ENCODE measurements at places on chromosomes 1 and 21.
A peak's percentile ranks its signal among the peaks of the same experiment; 100 is the strongest.

DNA sequence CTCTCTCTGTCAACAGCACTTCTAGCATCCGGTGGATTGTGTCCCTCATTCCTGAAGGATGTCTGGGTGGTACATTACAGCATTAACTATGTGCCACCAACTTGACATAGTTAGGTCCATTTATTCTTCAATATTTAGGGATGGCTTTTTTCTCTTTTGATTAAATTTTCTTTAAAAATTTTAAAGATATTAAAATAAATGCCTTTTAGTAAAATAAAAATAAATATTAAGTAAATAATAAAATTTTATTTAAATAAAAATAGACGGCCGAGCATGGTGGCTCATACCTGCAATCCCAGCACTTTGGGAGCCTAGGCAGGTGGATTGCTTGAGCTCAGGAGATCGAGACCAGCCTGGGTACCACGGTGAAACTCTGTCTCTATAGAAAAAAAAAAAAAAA lies 9.7 kb upstream of the KLHL20 start:
- no peak for DNase-seq

DNA sequence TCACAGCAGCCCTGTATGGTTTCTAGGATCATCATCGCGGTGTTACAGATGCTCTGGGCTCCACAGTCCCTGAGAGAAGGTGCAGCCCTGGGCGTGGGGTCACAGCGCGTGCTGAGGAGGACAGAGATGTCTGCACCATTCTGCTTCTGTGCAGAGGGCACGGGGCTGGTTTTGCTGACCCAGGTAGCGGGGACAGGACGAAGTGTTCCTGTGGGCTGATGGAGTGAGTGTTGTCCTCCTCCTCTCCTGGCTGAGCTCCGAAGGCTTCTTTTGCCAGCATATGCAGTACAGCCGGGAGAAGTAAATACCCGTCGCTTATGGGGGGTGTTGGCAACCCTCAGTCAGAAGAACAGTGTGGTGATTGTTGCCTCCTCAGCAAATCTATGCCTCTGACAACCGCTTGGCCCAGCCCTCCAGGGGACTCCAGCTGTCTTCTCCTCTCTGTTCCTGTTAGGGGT lies 101.5 kb downstream of the DDX20 start:
- no peak for DNase-seq

GRCh38 chr1:214967865-214968575 lies 114.5 kb upstream of the KCNK2 start:
- DNase-seq, result no peak

GRCh38 chr1:54781023-54781723 lies 16.9 kb upstream of the PARS2 start:
- DNase-seq, result peak; percentile 50

GRCh38 chr21:44618909-44619308 lies 7.0 kb downstream of the KRTAP10-8 start:
- no peak for DNase-seq

GRCh38 chr21:15804247-15805005 lies 74.6 kb downstream of the USP25 start:
- no peak for DNase-seq

DNA sequence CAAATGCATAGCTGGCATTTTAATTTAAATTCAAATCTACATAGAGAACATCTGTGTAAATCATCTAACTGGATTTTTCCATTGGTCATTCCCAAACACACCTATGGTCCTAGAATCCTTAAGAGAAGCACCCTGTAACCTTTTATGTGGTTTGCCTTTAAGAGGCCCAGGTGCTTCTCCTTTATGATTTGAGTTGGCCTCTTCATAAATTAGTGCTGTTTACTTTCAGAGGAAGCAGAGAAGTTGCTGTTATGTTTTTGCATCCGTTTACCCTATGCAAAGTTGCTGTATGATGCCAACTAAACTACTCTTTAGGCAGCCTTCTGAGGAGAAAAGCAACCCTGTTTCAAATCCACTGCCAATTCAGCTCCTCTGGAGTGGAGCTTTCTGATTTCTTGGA lies 193.8 kb downstream of the HS2ST1 start:
- DNase-seq, result no peak

DNA sequence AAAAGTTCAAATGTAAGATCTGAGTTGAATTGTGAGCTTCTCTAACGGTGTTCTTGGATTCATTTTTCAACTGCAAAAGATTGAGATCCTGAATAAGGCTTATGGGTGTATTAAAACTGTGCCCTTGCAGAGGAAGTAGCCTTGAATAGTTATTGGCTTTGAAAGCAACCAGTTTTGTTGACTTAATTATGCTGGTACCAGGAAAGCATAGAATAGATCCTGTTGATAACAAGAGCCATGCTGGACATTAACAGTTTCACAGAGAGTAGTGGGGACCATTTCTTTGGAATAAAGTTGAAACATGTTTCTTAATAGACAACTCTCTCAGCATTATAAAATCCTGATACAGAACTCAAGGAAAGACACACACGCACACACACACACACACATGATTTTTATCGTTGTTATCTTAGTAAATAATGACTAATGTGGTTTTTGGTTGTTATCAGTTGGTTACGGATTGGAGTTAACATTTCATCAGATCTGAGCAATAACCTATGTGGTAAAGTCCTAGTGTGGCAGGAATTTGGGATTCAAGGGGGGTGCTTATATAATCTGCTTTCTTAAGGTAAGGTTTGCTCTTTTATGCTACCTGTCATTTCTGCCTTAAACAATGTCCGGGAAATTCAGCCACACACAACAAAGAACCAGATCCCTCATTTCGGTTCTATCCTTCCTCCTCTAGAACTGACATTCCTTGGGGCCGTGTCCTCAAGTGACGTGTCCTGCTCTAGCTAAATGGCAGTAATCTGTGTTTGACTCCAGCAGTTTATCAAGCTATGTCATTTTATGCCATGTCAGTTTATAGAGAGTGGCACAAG lies 330.9 kb downstream of the CHRM3 start:
- no peak for DNase-seq

DNA sequence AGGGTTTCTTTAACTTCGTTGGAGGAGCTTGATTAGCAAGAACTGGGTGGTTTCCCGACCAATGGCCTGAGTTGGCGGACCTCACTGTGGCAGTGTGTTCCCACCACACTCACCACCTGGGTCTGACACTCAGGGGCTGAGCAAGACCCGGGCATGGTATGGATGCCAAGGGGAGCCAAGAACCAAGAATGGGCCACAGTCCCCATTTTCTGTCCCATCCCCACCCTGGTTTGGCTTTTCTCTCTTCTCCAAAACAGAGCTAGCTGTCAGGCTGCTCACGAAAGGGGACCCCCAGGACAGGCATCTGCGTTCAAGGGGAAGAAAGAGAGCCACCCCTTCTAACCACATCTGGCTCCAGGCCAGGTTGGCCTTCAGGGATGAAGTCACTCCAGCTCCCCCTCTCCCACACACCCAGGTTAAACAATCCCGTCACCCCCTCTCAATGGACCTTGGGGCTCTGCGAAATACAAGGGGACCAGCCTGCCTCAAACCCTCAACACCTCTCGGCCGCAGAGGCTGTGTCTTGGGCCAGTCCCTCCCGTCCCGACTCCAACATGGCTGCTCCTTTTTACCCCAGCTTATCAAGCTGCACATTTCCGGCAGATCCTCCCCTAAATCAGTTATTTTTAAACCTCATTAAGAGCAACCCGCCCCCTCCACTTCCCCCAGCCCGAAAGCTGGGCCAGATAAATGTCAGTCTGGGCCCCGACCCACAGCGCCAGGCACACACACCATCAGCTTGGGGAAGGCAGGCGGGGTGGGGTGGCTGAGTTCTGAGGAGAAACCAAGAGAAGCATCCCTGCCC lies 3.4 kb downstream of the TAGLN2 start:
- DNase-seq, result no peak

- DNase-seq, result no peak
These were observed 175.4 kb downstream of the SEC16B start for GRCh38 chr1:177794376-177794991.

- DNase-seq, result no peak
These were observed 26.3 kb upstream of the DISP1 start for GRCh38 chr1:222788402-222789156.

DNA sequence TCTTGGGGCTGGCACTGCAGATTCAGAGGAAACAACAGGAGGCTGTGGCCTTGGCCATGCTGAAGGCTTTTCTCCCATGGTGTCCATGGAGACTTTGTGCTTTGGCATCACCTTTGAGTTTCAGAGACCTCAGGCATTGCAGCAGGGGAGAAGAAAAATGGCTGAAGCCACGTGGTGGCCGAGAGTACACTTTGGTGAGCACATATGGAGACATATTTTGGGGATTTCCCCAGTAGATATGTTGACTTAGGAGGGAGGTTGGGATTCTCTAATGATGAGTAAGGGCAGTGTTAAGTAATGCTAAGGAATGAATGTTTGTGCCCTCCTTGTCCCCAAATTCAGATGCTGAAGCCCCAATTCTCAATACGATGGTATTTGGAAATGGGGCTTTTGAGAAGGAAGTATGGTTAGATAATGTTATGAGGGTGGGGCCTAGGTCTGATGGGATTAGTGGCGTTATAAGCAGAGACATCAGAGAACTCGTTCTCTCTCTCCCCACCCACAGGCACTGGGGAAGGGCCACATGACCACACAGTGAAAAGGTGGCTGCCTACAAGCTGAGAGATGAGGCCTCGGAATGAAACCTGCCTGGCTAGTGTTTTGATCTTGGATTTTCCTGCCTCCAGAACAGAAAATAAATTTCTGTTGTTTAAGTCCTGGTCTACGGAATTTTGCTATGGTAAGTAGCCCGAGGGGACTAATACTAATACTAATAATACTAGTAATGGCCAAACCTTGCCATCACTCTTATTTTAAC lies 98.6 kb downstream of the TBX19 start:
- no peak for DNase-seq

DNA sequence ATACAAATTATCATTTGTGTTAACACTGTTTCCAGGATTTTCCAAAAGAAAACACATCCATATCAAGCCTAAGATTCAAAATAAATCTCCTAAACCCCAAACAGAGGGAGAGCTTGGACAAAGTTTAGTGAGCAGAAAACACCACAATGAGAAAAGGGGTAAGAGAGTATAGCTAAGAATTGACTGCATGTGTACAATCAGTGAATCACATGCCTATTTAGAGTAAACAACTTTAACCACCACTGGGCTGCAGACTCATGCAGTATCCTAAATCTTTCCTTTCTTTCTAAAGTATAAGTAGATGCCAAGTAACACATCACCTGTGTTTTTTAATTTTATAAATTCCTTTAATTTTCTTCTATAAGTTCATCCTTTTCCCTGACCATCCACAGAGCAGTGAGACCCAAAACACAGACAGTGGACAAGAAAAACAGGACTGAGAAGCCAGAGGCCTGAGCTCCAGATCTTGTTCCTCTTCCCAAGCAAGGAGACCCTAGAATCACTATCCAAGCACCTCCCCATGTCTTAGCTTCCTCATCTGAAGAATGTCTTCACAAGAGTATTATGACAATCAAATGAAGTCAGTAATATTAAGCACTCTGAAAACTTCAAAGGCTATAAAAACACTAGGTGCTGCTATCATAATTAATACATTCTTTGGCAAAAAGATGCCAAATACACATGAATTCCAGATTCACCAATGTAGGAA lies 93.1 kb downstream of the VAV3 start:
- DNase-seq, result no peak

DNA sequence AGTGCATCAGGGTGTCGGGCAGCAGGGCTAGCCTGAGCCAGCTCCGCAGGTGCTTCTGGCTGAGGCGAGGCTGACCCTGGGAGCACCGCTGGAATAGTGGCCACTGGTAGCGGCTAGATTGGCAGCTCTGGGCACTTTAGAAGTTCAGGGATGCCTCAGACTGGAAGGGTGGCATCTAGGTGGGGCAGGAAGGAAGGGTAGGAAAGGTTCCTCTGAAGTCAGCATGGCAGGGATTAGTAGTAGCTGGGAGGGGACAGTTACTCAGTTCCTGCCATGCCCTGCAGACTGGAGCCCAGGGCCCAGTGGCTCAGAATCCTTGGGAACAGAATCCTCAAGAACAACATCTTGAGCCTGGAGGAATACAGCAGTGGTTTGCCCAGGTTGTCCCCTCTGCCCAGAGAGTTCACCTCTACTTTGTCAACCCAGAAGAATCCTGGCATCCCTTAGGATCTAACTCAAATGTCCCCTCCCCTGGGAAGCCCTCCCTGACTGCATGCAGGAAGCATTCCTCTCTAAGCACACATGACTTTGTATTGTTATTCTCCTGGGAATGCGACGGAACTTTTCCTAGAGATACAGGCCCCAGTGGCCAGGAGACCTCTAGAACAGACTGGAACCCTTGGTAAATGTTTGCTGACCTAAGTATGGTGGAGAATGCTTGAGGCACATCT lies 39.5 kb upstream of the BCAR3 start:
- DNase-seq, result no peak

DNA sequence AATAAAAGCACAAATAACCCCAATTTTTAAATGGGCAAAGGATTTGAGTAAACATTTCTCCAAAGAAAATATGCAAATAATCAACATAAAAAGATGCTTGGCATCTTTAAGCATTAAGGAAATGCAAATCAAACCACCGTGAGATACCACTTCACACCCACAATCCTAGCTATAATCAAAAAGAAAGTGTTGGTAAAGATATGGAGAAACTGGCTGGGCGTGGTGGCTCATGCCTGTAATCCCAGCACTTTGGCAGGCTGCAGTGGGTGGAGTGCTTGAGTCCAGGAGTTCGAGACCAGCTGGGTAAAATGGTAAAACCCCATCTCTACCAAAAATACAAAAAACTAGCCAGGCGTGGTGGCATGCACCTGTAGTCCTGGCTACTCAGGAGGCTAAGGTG lies 16.9 kb downstream of the ARHGEF11 start:
- no peak for DNase-seq

DNA sequence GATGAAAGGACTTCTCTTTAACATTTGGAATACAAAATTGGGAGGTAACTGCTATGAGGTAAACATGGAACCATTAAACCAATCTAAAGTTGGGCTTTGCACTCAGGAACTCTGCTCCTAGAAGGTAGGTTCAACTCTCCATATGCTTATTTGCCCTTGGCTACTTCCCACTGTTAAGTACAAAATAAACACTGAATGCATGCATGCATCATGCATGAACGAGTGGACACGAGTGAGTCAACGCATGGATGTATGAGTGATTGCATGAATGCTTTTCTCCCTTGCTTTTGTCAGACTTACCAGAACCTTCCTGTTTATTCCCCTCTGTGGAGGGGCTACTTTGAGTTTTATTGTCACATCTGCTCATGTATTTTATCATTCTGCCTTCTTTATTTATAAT lies 42.4 kb upstream of the RUNX1 start:
- no peak for DNase-seq

DNA sequence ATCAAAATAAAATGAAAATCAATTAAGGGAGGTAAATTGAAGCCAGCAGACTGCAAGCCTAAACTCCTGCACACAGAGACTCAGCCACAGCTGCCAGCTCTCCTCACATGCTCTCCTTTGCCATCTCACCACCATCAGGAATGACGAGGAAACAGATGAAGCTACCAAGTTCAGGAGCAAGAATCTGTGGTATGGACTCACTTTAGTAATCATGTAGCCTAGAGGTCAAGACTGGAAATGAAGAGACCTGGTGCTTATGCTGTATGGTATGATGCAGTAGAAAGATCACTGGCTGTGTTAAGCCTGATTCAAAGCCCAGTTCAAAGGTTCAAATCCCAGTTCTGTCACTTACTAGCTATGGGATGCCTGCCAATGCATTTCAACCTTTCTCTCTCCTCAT lies 78.9 kb upstream of the CAMK1G start:
- DNase-seq, result no peak

GRCh38 chr1:93448292-93448982 lies 519 bp downstream of the FNBP1L start:
- DNase-seq, result peak; percentile 73
